ENCODE measurements at places on chromosomes 2 and 18.
A peak's percentile ranks its signal among the peaks of the same experiment; 100 is the strongest.

DNA sequence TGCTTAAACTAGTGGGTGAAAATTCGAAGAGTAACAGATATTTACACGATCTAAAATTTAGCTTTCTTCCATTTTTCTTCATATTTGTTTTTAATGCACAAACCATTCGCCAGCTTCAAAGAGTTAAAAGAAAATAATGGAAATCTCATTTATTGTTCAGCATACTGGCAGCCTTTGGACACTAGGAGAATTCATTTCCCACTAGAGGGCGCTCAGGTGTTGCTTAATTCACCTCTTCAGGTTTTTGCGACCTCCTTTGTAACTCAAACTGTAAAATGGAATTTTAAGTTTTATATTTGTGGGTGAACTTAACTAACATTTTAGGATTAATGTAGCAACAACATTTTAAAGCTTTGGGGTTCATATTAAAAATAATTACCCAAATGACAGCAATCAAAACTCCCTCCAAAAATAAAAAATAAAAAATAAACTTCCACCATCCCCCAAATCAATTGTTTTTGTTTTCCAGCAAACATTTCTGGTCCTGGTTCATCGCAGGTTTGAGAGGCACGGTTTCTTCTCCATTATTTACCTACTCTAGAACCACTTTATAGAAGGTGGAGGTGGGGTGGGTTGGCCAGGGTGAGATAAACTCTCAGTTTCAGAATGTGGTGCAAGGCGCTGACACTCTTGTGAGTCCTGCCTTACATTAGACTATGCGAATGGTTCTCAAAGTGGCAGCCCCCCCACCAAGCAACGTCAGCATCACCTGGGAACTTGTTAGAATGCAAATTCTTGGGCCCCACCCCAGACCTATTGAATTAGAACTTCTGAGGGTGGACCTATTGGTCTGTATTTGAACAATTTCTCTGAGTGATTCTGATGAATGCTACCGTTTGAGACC, 24.7 kb upstream of the PNPT1 start:
- DNase-seq = peak; percentile 67

- DNase-seq = no peak
Observed at GRCh38 chr2:239494578-239494977, 93.8 kb upstream of the HDAC4 start.

- no peak for DNase-seq
Observed at GRCh38 chr18:51163543-51163942, 33.9 kb downstream of the MEX3C start.

DNA sequence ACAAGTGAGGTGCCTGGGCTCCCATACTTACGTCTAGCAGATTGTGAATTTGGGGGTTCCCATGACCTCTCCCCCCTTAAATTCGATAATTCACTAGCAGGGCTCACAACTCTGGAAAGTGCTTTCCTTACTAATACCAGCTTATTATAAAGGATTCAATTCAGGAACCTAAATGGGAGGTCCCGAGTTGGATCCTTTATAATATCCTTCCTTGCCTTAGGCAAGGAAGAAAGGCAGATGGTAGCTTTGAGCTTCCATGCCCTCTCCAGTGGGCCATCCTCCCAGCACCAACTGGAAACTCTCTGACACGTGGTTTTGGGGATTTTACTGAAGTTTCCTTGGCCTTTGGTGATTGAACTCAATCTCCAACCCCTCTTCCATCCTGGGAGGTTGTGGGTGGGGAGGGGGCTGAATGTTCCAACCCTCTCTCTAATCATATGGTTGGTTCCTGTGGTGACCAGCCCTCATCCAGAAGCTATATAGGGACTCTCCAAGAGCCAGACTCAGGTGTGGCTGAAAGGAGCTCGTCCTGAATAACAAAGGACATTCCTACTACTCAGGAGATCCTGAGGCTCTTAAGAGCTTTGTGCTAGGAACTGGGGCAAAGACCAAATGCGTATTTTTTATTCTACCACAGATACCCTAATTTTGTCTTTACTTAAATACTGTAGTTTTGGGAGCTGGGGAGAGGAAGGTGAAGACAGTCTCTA, 62.2 kb downstream of the HAUS1 start:
- no peak for DNase-seq
